ENCODE measurements at places on chromosomes 1 and 21.

DNA sequence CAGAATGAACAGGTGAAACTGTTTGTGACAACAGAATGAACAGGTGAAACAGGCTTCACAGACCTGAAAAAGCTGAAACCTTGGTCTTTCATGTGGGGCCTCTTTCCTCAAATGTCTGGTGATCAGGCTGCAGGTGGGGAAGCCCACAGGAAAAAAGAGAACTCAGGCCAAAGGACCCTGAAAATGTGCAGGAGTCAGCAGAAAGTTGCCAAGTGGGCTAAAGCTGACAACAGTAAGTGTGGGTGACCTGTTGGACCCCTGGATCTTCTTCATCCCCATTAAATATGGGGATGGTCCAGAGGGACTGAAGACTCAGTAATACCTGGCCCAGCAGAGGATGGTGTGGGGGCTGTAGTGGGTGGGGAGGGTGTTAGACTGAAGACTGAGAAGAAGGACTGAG, 9.1 kb upstream of the CHIT1 start:
- DNase-seq: no peak

GRCh38 chr1:64956733-64957441, 9.5 kb downstream of the JAK1 start:
- no peak for DNase-seq

GRCh38 chr1:50105433-50105832, 3.3 kb upstream of the ELAVL4 start:
- DNase-seq: no peak

DNA sequence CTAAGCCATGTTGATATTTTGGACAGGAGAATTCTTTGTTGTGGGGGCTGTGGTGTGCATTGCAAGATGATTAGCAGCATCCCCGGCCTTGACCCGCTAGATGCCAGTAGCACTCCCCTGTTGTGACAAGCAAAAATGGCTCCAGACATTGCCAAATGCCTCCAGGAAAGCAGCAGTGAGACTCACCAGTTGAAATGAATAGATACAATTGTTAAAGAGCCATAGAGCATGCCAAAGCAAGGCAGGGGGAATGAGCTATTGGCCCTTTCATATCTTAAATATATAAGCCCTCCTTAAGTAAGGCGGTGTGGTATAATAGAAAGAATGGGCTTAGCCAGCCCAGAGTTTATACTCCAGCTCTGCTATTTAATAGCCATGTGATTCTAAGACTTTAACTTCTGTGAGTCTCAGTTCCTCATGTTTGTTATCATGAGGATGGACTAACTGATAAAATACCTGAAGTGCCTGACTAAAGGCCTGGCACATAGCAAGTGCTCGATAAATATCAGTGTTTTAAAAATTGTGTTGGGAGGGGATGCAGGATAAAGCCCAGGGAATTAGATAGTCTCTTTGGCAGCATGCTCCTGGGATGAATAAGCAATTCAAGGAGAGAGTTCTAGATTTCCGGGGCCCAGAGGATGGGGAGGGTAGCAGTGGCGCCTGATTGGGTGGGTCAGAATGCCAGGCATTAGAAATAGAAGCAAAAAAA, 21.1 kb upstream of the RGS4 start:
- DNase-seq: no peak

DNA sequence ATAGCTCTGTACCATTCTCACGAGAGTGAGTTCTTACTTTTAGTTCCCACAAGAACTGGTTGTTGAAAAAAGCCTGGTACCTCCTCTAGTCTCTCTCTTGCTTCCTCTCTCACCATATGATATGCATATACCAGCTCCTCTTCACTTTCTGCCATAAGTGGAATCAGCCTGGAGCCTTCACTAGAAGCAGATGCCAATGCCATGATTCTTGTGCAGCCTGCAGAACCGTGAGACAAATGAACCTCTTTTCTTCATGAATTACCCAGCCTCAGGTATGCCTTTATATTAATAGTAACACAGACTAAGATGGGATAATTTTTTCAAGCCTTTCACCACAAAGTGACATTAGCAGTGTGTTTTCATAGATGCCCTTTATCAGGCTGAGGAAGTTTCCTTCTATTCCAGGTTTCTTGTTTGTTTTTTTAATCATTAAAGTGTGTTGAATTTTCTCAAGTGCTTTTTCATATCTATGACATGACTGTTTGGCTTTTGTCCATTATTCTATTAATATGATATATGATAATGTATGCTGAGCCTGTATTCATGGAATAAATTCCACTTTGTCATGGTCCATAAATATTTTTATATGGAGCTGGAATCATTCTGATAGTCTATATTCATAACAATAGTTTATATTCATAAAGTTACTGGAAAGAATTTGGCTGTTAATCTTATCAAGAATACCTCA, 40.7 kb upstream of the C1orf185 start:
- no peak for DNase-seq

- DNase-seq: no peak
Measured at GRCh38 chr1:80099713-80100112, 1093.2 kb upstream of the ADGRL4 start.

DNA sequence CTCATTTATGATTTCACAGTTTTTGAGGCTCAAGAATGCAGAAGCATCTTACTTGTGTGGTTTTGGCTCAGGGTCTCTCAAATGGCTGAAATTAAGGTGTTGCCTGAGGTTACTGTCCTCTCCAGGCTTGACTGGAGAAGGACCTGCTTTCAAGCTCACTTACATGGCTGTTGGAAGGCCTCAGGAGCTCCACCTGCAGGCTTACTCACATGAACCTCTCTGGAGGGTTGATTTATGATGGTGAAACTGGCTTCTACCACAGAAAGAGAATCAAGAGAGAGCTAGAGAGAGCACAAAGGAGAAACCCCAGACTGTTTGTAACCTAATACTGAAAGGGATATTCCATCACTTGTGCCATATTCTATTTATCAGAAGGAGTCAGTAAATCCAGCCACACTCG, 6.2 kb upstream of the KCNK2 start:
- no peak for DNase-seq

DNA sequence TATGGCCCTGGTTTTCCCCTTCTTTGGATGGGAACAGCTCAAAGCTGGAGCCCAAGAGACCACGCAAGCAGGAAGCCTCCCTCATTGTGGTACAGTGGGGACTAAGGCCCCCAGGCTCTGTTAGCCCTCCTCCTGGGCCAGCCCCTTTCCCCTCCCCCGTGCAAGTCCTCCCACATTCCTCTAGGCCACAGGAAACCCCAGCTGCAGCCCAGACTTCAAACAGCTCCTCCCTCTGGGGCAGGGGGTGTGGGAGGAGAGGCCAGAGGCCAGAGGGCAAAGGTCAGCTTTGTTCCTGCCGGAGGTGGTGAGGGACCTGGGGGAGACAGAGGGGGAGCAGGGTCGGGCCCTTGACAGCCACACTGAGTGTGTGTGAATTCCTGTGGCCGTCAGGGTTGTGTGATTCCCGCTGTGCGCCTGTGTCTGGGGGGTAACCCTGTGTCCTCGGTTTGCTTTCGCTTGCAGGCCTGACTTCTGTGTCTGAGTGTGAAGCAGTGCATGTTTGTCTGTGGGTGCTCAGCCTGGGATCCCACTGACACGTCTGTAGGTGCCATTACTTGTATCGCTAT, 3.4 kb upstream of the AHDC1 start:
- no peak for DNase-seq

- DNase-seq: no peak
Measured at GRCh38 chr1:53324321-53324720, 3.5 kb downstream of the LRP8 start.

- DNase-seq: no peak
Measured at GRCh38 chr1:7331926-7332535, 439.1 kb upstream of the VAMP3 start.

GRCh38 chr1:247294282-247294681, 37.4 kb downstream of the ZNF496 start:
- DNase-seq: no peak

GRCh38 chr1:20187813-20188454, 1.6 kb upstream of the PLA2G2C start:
- no peak for DNase-seq

- DNase-seq: no peak
Measured at GRCh38 chr21:34609933-34610549, 4.9 kb downstream of the RCAN1 start.

DNA sequence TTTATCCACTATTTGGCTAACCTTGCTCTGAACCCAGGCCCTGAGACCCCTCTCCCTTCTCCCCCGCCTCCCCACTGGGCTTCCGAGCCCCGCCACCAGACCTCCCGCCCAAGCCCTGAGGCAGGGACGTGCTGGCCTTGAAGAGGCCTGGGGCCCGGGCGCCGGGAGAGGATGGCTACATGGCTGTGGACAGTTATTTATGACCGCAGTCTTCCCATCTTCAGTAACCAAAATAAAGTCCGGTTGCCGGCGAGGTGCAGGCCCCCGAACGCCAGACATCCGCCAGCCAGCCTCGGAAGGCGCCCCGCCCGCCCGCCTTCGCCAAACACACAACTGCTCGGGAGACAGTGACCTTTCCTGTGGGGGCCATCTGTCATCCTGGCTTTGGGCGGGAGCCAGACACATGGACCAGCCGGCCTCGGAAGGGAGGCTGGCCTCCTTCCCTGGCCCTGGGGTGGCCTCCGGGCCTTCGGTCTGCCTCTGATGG, 69.0 kb downstream of the DHRS3 start:
- DNase-seq: no peak

- DNase-seq: no peak
Measured at GRCh38 chr1:25899792-25900191, 6.4 kb downstream of the STMN1 start.

- DNase-seq: no peak
Measured at GRCh38 chr1:204600968-204601367, 84.6 kb downstream of the LRRN2 start.

Data from activated CD4-positive, alpha-beta T cell treated with anti-CD3 and anti-CD28 coated beads for 24 hours (primary cell).